Stomach (tissue), 19 donors: ENCODE measurements at places on chromosomes 16 and 17. TPM values are rescaled to one million over a fixed set of nuclear protein-coding genes. Genes with fewer than 3 reads are reported as not detected.

The ATXN2L gene
- 108 TPM for total RNA-seq

The ZNF286A gene
- 6.7 TPM for total RNA-seq

The TBC1D3H gene
- total RNA-seq: not detected

The APOH gene
- total RNA-seq: not detected

The CD300LF gene
- not detected for total RNA-seq

The NXPH3 gene
- total RNA-seq: 1.3 TPM
